ENCODE measurements at places on chromosomes 1 and 21. TPM values are rescaled to one million over a fixed set of nuclear protein-coding genes. Genes with fewer than 3 reads are reported as not detected.
A peak's percentile ranks its signal among the peaks of the same experiment; 100 is the strongest.

The KRTAP19-2 gene
- total RNA-seq, result not detected

The MNDA gene
- total RNA-seq, result not detected

The MYBPHL gene
- not detected for total RNA-seq

The AADACL3 gene
- total RNA-seq, result not detected

The UBE2U gene
- total RNA-seq, result not detected

The PLEKHA6 gene
- 53.8 TPM for total RNA-seq

The ADORA1 gene
- total RNA-seq, result 1.4 TPM

The TMEM269 gene
- total RNA-seq, result not detected

The INKA2 gene
- not detected for total RNA-seq

The IFNLR1 gene
- total RNA-seq, result 8.9 TPM

The OR2L2 gene
- total RNA-seq, result not detected

The NECTIN4 gene
- total RNA-seq, result 6.8 TPM

The TSACC gene
- 0.51 TPM for total RNA-seq

The UBQLN4 gene
- 62.9 TPM for total RNA-seq

GRCh38 chr1:159171688-159172501, 480 bp downstream of the CADM3 start:
- H3K4me3 ChIP-seq, result no peak overlapping the region
- no peaks in the 10 kb centered on the region for H3K36me3 ChIP-seq
- peaks cover 72% of the 10 kb centered on the region for H3K27me3 ChIP-seq
- no peak for DNase-seq
- no peaks in the 10 kb centered on the region for H3K4me1 ChIP-seq
- H3K27ac ChIP-seq, result no peak overlapping the region

- no peak overlapping the region for H3K27ac ChIP-seq
- no peaks in the 10 kb centered on the region for H3K36me3 ChIP-seq
- no peak overlapping the region for H3K4me3 ChIP-seq
- no peaks in the 10 kb centered on the region for H3K4me1 ChIP-seq
- DNase-seq, result no peak
Observed at GRCh38 chr1:244246334-244246733, 195.3 kb downstream of the ZBTB18 start.

DNA sequence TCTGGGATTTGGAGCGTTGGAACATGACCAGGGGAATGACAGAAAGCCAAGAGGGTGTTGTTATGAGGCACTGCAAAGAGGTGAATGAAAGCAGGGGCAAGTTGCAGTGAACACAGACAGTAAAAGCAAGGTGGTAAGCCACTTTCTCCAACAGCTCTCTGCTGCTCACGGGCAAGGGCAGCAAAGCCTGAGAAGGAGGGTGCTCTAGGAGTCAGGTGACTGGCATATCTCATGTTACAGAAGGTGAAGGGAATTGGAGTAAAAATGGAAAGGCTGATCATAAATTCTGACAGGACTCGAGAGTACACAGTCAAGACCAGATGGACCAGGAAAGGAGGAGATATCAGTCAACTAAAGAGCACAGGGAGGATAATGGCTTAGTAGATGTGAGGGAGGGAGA, 14.5 kb downstream of the VAV3 start:
- H3K4me3 ChIP-seq, result no peak overlapping the region
- no peak for DNase-seq
- H3K4me1 ChIP-seq, result no peaks in the 10 kb centered on the region
- H3K27me3 ChIP-seq, result no peaks in the 10 kb centered on the region

DNA sequence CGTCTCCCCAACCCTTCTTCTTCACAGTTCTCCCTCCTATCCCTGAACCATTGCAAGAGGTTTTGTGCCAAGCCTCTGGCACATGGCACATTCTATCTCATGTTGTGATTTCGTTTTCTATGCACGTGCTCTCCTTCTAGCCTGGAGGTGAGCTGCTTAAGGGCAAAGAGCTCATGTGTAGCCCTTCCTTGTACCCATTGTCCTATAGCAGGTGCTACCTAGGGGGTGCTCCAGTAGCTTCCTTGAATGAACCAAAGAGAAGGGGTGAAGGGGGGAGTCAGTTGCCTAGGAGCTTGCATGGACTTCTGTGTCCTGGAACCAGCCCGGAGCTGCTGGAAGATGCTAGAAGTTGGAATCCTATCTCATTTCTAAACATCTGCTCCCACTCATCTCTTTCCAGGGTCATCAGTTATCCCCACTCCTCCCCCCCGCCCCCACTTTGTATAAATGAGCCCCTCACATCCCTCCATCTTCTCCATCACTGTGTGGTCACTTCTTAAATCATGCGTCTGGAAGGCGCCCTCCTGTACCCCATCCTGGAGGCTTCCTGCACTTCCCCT, 535 bp upstream of the DISC1 start:
- H3K36me3 ChIP-seq, result no peaks in the 10 kb centered on the region
- peaks cover 4% of the 10 kb centered on the region for H3K27me3 ChIP-seq
- H3K4me1 ChIP-seq, result peaks cover 22% of the 10 kb centered on the region

GRCh38 chr1:114330451-114330983, 176.8 kb upstream of the SYT6 start:
- H3K27me3 ChIP-seq, result peaks cover 51% of the 10 kb centered on the region
- no peak overlapping the region for H3K4me3 ChIP-seq
- no peaks in the 10 kb centered on the region for H3K4me1 ChIP-seq
- no peak for DNase-seq

- H3K27me3 ChIP-seq, result no peaks in the 10 kb centered on the region
- no peaks in the 10 kb centered on the region for H3K36me3 ChIP-seq
- H3K4me3 ChIP-seq, result no peak overlapping the region
Observed at GRCh38 chr1:14591600-14591999, 6.9 kb upstream of the KAZN start.

GRCh38 chr1:118147522-118147921, 37.5 kb downstream of the SPAG17 start:
- no peaks in the 10 kb centered on the region for H3K36me3 ChIP-seq
- H3K4me1 ChIP-seq, result peaks cover 17% of the 10 kb centered on the region
- H3K27me3 ChIP-seq, result no peaks in the 10 kb centered on the region
- H3K4me3 ChIP-seq, result no peak overlapping the region
- no peak overlapping the region for H3K27ac ChIP-seq
- DNase-seq, result peak; percentile 74

- no peak overlapping the region for H3K27ac ChIP-seq
- H3K4me1 ChIP-seq, result no peaks in the 10 kb centered on the region
- no peak for DNase-seq
- no peaks in the 10 kb centered on the region for H3K36me3 ChIP-seq
- no peak overlapping the region for H3K4me3 ChIP-seq
- H3K27me3 ChIP-seq, result no peaks in the 10 kb centered on the region
Observed at GRCh38 chr1:62796221-62796620, 12.3 kb downstream of the ATG4C start.

- peaks cover 71% of the 10 kb centered on the region for H3K36me3 ChIP-seq
- H3K4me1 ChIP-seq, result peaks cover 37% of the 10 kb centered on the region
- no peaks in the 10 kb centered on the region for H3K27me3 ChIP-seq
- H3K4me3 ChIP-seq, result no peak overlapping the region
- no peak for DNase-seq
Observed at GRCh38 chr1:23069675-23070074, 50.4 kb downstream of the KDM1A start.

DNA sequence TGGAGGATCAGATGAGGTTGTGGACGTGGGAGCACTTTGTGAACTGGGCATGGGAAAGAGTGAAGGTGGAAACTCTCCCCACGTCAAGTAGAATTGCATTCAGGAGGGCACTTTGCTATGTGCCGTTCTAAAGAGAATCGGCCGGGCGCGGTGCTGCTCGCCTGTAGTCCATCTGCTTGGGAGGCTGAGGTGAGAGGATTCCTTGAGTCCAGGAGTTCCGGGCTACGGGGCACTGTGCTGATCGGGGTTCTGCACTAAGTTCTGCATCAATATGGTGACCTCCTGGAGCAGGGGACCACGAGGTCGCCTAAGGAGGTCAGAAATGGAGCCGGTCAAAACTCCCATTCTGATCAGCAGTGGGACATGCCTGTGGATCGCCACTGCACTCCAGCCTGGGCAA, 141.9 kb downstream of the PEX14 start:
- no peaks in the 10 kb centered on the region for H3K36me3 ChIP-seq
- H3K4me1 ChIP-seq, result no peaks in the 10 kb centered on the region
- no peak for DNase-seq
- no peak overlapping the region for H3K4me3 ChIP-seq
- no peaks in the 10 kb centered on the region for H3K27me3 ChIP-seq
- no peak overlapping the region for H3K27ac ChIP-seq

DNA sequence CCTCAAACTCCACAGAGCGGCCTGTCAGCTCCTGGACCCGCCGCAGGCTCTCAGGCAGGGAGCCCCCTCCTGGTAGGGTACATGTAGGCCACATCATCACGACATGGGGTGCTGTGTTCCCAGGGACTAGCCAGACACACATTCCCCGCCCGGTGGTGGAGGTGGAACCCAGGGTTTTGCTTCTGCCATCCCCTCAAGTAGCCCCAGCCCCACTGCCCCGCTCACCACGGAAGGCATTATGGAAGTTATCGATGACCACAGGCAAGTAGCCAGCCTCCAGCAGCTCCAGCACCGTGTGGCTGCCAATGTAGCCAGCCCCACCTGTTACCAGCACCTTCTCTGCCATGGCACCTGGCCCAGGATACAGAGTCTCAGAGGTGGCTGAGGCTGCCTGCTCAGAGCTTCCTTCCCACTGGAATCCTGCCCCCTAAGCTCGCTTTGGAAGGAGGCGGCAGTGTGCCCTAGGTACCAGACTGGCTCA, 1.9 kb downstream of the GALE start:
- no peak for DNase-seq
- H3K4me1 ChIP-seq, result peaks cover 21% of the 10 kb centered on the region
- no peaks in the 10 kb centered on the region for H3K27me3 ChIP-seq
- peaks cover 8% of the 10 kb centered on the region for H3K36me3 ChIP-seq
- peak overlapping the region; percentile 96 for H3K27ac ChIP-seq
- peak overlapping the region; percentile 93 for H3K4me3 ChIP-seq

GRCh38 chr1:60133000-60133673, 59.6 kb upstream of the C1orf87 start:
- H3K27ac ChIP-seq, result no peak overlapping the region
- peaks cover 23% of the 10 kb centered on the region for H3K27me3 ChIP-seq
- H3K4me1 ChIP-seq, result no peaks in the 10 kb centered on the region
- no peaks in the 10 kb centered on the region for H3K36me3 ChIP-seq

- no peaks in the 10 kb centered on the region for H3K4me1 ChIP-seq
- no peak overlapping the region for H3K4me3 ChIP-seq
- H3K36me3 ChIP-seq, result no peaks in the 10 kb centered on the region
- no peak for DNase-seq
- no peak overlapping the region for H3K27ac ChIP-seq
- no peaks in the 10 kb centered on the region for H3K27me3 ChIP-seq
Observed at GRCh38 chr1:29324771-29325351, 88.5 kb downstream of the PTPRU start.

All from PC-3 (cell line).